ENCODE measurements at places on chromosomes 1 and 21.

GRCh38 chr1:173914366-173914871 lies 2.7 kb downstream of the SERPINC1 start:
- no peak for DNase-seq

DNA sequence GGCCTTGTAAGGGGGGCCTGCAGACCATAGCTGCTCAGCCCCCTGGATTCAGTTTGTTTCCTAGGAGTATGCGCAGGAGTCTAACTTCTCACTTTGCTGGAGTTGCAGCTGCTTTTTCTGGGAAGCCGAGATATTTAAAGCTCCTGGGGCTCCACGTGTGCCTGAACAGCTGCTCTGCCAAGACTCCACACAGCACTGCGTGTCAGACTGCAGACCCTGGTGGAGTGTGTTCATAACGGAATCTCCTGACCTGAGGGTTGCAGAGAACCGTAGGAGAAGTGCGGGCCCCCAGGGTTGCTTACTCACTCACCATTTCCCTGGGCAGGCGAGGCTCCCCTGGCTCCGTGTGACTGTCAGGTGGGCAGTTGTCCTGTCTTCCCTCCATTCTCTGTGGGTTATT lies 474.3 kb upstream of the TMPRSS15 start:
- DNase-seq: no peak

DNA sequence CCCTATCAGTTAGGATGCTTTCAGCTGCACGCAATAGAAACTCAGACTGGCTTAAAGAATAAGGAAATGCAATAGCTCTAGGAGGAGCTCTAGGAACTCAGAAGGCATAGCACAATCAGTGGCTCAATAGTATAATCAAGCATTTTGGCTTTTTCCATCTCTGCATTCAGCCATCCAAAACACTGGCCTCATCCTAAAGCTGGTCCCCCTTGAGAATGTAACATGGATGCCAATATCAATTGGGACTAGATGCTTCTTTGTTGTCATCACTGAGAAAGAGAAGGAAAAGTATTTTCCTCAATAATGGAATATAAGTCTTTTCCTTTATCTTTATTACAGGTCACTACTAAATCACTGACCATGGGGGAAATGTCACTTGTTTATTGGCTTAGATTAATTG lies 509.5 kb downstream of the PLPP3 start:
- DNase-seq: no peak

- DNase-seq: no peak
Measured at GRCh38 chr1:110019770-110020169, 14.7 kb upstream of the STRIP1 start.

DNA sequence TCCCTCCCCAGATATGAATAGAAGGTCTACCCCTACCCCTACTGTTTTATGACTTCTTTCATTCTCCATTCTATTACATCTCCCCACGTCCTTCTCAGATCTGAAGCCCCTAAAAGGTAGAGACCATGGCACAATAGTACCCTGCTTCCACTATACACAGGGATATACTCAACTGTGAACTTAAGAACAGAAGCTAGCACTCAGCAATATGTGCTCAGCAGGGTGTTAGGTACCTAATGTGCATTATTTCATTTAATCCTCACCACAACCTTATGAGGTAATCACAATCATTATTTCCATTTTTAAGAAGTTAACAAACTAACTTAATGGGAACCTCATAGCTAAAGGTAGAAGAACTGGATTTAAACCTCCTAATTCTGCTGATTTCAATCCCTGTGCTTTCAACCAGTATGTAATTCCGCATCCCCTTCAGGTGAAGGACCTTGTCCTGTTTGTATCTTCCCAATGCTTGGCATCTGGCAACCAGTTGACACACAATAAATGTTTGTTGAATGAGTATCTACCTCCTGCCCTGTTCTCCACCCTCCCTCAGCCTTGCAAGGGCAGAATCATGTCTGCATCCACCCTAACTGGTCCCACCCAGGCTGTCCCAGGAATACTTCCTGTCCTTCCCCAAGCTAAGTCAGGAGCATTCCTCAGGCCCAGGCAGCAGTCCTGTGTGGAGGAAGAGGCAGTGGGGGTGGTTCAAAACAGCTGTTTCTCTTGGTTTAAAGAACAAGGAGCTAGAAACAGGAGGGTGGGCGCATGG lies 6.5 kb downstream of the DENND2D start:
- no peak for DNase-seq

- DNase-seq: no peak
Measured at GRCh38 chr1:98181036-98181764, 260.4 kb upstream of the DPYD start.

- no peak for DNase-seq
Measured at GRCh38 chr1:193438312-193438711, 251.9 kb upstream of the B3GALT2 start.

- DNase-seq: peak; percentile 47
Measured at GRCh38 chr1:72827278-72827677, 544.9 kb upstream of the NEGR1 start.

DNA sequence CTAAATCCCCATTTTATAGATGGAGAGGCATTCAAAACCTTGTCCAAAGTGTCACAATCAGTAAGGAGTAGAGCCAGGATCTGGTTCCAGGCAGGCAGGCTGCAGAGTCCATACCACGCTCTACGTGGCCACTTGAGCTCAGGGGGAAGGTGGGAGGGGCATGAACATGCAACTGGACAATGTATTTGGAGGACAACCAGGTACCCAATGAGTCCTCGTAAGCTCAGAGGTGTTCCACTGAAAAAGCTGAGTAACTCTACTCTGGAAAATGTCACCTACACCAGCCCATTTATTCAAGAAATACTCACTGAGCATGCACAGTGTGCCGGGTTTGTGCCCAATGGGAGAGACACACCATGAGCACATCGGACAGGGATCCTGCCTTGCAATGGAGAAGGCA lies 11.2 kb upstream of the GUCA2B start:
- DNase-seq: no peak

- no peak for DNase-seq
Measured at GRCh38 chr1:33823401-33823800, 40.5 kb upstream of the HMGB4 start.

DNA sequence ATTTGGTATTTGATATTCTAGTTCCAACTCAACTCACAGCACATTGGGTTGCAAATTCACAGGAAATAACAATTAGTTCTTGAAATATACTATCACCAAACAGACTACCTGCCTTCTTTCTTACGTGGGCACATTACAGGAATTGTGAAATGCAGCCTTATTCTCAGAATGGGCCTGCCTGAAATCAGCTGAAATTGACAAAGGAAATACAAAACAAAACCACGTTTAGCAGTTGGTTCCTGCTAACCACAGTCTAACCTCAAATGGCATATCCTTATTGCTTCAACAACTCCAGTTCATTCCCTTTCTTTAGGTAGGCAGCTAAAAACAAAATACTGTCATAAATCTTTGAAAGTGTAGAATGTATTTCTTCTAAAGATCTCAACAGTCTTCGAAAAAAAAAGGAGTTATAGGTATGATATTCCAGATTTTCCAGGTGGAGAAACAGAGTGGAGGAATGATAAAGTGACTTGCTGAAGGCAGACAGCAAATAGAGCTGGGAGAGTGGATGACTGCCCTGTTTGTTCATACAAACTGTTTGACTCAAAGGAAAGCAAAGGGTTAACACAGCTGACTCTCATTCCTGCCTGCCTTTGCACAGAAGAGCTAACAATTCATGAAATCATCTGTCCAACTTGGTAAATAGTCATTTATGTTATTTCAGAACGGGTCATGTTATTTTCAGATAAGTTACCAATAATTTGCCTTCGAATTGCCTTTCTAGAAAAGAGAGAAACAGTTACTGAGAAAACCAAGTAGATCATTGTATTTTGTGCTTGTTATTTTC lies 1.6 kb upstream of the GREM2 start:
- DNase-seq: peak; percentile 63

DNA sequence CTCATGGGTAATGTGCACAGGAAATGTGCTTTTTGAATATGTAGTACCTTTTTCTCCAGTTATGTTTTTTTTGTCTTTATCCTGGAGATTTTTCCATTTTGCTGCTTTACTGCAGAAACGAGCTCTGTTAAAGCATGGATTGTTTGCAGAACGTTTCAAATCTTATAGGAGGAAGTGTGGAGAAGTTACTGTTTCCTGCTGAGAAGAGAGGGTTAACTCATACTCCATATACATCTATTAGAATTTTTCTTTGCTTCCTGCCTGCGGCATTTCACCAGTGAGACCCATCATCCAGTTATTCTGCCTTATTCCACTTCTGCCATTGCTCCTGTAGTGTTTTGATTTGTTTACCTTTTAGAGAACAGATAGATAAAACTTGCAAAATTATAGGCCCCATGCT lies 2.0 kb downstream of the RPRD2 start:
- peak; percentile 26 for DNase-seq

- no peak for DNase-seq
Measured at GRCh38 chr1:214019499-214019898, 31.7 kb downstream of the PROX1 start.

GRCh38 chr1:82492159-82492558 lies 691.4 kb downstream of the ADGRL2 start:
- DNase-seq: peak; percentile 21

DNA sequence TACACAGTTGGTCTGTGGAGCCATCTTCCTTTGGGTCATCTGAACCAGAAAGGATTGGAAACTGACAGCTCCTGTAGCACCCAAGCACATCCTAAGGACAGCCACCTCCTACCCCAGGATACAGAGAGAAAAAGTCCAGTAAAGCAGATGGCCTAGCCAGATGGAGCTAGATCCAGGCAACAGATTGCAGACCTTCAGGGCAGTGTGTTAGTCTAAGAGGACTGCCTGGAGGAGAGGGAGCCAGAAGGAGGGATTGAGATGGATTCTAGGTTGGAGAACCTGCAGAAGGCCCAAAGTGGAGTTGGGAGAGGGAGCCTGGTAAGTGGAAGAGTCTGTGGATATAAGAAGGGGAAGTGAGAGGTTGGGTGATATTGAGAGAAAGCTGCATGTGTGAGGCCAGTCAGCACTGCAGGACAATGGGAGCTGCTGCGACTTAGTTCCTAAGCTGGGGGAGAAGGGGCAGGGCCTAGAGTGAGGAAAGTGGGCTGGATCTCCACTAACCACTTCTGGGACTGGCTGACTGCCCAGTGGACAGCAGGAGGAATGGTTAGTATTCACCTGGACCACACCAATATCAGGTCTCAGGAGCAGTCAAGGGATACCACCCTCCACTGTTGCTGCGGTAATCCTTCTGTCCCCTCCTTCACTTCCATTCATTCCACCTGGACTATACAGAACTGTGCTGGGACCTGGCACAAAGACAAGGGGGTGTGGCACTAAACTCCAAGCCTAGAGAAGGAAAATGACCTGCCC lies 13.4 kb downstream of the BCAN start:
- DNase-seq: peak; percentile 64

- no peak for DNase-seq
Measured at GRCh38 chr1:2519029-2519685, 7.2 kb downstream of the PANK4 start.

GRCh38 chr1:109850194-109850593 lies 60.5 kb upstream of the CSF1 start:
- no peak for DNase-seq

DNA sequence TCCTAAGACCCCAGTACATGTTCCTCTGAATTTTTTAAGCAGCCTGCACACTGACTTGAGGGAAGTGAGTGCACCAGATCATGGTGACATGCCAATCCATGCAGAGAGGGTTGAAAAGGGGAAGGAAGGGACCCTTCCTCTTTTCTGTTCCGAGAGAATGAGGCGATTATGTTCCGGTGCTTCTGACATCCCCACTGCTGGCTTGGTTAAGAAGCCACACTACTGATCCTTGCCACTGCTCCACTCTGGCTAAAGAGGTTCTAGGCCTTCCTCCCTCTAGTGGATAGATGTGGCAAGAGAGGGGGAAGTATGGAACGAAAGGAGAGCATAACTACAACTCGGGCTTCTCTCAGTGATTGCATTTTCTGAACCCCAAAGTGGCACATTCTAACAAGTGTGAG lies 1.8 kb upstream of the CYB5R1 start:
- peak; percentile 99 for DNase-seq

DNA sequence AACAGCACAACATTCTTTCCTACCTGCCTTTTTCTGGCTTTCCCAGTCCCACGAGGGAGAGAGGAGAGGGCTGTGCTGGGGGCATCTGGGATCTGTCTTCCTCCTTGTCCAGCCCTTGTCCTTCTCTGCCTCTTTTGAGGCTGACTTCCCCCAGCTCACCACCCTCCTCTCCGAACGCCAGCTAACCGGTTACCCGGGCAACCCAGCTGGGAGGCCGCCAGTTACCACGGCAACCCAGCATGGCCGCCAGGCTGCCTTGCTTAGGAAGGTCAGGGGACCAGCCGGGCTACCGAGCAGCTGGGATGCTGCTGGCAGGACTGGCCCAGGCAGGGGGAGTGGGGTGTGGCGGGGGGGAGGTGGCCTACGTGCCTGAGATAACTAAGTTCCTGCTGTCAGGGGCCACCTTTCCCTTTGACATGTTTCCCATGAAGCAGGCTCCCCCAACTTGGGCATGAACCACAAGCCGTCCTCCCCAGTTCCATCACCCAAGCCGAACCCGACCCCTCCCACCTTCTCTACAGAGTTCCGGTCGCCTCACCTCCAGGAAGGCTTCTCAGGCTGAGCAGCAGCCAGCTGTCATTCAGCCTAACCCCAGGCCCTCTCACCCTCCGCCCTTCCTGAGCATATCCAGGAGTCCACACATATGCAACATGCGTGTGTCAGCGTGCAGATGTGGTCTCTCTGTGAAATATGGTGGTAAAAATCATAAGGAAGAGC lies 8.7 kb downstream of the PLEKHA6 start:
- DNase-seq: no peak

- DNase-seq: no peak
Measured at GRCh38 chr1:225933072-225933471, 7.9 kb downstream of the LEFTY2 start.

- no peak for DNase-seq
Measured at GRCh38 chr1:6519935-6520671, 28.6 kb upstream of the PLEKHG5 start.

DNA sequence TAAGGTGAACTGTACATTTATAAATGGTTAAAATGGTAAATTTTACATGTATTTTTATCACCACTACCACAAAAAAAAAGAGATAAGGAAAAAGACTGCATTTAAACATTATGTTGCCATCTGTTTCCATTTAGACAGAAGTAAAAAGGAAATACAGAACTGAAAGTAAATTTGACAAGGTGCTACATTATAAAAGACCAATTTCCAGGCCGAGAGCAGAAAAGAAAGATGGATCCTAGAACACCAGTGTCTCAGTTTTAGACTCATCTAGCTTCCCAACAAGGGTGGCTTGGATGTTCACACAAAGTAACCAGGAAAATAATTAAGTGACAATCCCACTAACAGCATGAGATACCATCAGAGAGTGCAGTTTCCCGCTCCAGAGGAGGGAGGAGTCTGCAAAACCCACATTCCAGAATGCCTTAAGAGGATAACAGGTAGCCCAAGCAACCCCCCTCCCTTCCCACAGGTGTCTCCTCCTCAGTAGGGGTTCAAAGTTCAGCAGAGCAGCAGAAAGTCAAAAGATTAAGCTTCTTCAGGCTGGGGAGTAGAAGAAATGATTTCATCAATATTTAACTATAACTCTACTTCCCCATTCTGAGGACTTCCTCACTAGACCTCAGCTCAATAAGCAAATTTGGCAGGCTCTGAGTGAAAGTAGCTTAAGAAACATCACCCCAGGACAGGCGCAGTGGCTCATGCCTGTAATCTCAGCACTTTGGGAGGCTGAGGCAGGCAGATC lies 11.8 kb downstream of the TPM3 start:
- DNase-seq: peak; percentile 94

- no peak for DNase-seq
Measured at GRCh38 chr1:42433369-42433768, 22.5 kb downstream of the ZMYND12 start.

GRCh38 chr1:226403201-226404034 lies 4.5 kb downstream of the PARP1 start:
- peak; percentile 33 for DNase-seq

GRCh38 chr1:103190766-103191165 lies 82.4 kb upstream of the COL11A1 start:
- no peak for DNase-seq

Data from MV-4-11 (cell line).